ENCODE measurements at places on chromosomes 13 and 19.

DNA sequence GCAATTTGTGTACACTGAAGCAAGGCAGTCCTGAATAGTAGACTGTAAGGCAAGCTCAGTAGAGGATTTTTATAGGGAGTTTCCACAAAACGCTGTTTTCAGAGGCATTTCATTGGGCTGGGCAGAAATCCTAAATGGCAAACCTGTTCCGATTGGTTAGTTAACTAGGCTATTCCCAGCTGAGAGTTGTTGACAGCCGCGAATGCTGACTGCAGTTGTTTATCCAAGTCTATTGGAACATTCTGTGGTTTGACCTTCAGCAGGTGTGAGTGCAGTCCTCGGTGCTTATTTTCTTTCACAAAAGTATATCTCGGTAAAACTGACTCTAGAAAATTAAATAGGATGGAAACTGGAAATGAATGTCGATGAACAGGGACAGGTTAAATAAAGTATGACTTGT is 45.4 kb downstream of the TPT1 start:
- DNase-seq = no peak

DNA sequence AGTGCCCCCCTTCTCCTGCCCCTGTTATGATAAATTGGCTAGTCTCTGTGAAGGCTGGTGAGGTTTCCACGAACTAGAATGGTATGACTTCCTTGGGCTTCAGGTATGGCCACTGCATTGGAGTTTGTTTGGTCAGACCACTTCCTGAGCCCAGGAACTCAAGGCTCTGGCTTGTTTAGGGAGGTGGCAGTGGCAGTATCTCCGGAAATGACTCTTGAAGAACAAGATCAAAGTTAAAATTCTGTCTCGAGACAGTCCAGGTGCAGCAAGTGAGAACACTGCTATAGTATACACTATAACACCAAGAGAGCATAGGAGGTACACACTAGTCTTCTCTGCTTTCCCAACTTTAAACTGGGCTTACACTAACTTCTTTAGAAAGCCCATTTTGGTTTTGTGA is 309.1 kb downstream of the KLF12 start:
- DNase-seq = no peak

- peak; percentile 73 for DNase-seq
Measured at GRCh38 chr13:23578411-23579071, 8.3 kb downstream of the TNFRSF19 start.

- DNase-seq = no peak
Measured at GRCh38 chr19:19672816-19673215, 4.2 kb downstream of the ZNF101 start.

Data from umbilical cord (tissue), 2 donors.